Mucosa of descending colon (tissue), 3 donors: ENCODE measurements at places on chromosomes 5 and 9. TPM values are rescaled to one million over a fixed set of nuclear protein-coding genes. Genes with fewer than 3 reads are reported as not detected.

The SAXO1 gene
- total RNA-seq, result 0.29 TPM

The GRK6 gene
- total RNA-seq, result 48.1 TPM

The PLCXD3 gene
- 1.6 TPM for total RNA-seq

The SMARCA2 gene
- 117 TPM for total RNA-seq
